ENCODE measurements at places on chromosomes 6 and 20.

GRCh38 chr20:19457611-19458010 is 245.2 kb downstream of the SLC24A3 start:
- no peak for DNase-seq

DNA sequence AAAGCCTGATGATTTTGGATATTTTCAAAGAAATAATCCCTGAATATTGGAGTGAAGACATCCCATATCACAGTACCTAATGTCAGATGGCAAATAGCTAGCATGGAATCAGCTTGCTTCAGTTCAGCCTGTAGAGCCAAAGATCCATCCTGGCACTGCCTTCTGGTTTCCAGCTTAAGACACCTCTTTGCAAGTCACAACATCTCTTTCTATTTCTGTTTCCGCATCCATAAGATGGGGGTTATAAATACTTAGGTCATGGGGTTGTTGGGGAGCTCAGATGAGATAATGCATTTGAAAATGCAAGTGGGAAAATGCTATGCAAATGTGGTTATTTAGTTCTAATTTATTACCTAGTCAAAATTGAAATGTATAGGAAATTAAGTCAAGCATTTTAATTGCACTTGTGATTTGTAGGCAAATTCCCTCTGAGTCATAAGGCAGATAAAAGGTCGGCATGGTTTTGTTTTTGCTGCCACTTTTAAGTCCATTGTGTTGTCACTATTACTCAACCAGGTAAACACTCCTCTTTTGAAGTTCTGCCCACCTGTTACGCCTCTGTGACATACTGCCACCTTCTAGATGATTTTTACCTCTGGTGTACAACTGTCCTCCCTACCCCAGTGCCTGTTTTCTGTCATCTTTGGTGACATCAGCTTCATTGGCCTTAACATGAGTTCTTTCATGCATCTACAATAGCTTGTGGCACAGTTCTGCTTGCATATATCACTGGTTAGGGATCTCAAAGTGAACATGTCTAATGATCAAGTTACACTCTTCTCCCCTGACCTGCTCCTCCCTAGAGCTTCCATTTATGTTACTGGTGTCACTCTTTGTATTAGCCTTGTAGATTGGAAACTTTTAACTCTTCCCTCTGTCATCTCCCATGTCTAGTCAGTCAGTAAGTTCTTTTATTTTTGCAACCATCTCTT is 96.6 kb downstream of the CDKAL1 start:
- DNase-seq, result no peak

DNA sequence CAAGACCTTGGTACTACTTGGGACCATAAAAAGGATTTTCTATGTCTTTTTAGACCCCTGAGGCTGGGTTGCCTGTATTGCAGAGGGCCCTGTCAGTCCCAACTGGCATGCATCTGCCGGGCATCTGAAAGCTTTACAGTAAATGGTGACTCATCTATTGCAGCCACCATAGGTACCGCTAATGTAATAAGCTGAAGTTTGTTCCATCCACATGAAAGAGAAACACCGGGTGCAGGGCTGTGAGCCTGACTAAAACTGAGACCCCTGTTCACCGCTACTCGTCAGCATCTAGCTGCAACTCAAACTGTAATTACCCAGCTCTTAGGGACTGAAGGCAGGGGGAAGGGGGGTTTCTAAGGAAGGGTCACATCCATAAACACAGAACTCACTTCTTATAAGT is 49.5 kb downstream of the TRERF1 start:
- no peak for DNase-seq

DNA sequence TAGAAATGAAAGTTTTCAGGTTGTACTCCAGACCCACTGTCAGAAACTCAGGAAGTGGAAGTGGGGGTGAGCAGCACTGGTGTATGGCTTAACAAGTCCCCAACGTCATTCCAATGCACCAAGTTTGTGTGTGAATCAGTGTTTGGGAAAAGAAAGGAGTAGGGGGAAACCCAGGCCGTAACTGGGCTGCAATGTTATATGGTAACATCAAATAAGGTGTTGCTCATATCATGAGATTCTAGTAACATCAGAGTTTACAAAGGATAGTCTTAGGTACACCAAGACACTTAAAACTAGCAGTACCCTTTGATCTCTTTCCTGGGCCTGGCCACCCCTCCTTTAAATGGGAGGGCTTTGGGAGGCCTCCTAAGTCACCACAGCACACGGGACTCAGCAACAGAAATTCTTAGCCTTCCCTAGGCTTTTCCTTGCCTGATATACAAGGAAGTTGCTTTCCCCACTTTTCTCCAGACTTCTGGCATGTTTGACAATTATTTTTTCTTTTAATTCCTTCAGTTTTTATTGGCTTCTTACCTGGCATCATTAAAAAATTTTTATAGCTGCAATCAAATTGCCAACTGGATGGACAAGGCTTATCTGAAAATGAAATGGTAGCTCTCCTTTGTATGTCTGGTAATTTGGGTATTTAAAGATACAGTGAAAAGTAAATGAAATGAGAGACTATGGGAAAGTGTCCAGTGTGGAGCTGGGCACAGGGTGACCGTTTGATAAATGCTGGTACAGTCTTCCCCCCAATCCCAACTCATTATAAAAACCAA is 15.1 kb downstream of the E2F3 start:
- DNase-seq, result no peak

GRCh38 chr6:25058941-25059340 is 123.2 kb upstream of the RIPOR2 start:
- DNase-seq, result no peak
